ENCODE measurements at places on chromosomes 13 and 19. TPM values are rescaled to one million over a fixed set of nuclear protein-coding genes. Genes with fewer than 3 reads are reported as not detected.

Gene ZNF730
- total RNA-seq, result 1.5 TPM

Gene EID2
- 11.5 TPM for total RNA-seq

Gene PPM1N
- 1.4 TPM for total RNA-seq

Gene PDE4A
- 6.6 TPM for total RNA-seq

Gene C19orf85
- not detected for total RNA-seq

Gene SYCN
- total RNA-seq, result not detected

Gene SRRM5
- total RNA-seq, result 0.29 TPM

Gene ZNF543
- total RNA-seq, result 16.1 TPM

Gene WDR88
- 0.51 TPM for total RNA-seq

Gene RETN
- total RNA-seq, result not detected

Gene NOTCH3
- total RNA-seq, result not detected

Gene OVOL3
- not detected for total RNA-seq

Gene HSD17B14
- 2.6 TPM for total RNA-seq

Gene REEP6
- 1.5 TPM for total RNA-seq

DNA sequence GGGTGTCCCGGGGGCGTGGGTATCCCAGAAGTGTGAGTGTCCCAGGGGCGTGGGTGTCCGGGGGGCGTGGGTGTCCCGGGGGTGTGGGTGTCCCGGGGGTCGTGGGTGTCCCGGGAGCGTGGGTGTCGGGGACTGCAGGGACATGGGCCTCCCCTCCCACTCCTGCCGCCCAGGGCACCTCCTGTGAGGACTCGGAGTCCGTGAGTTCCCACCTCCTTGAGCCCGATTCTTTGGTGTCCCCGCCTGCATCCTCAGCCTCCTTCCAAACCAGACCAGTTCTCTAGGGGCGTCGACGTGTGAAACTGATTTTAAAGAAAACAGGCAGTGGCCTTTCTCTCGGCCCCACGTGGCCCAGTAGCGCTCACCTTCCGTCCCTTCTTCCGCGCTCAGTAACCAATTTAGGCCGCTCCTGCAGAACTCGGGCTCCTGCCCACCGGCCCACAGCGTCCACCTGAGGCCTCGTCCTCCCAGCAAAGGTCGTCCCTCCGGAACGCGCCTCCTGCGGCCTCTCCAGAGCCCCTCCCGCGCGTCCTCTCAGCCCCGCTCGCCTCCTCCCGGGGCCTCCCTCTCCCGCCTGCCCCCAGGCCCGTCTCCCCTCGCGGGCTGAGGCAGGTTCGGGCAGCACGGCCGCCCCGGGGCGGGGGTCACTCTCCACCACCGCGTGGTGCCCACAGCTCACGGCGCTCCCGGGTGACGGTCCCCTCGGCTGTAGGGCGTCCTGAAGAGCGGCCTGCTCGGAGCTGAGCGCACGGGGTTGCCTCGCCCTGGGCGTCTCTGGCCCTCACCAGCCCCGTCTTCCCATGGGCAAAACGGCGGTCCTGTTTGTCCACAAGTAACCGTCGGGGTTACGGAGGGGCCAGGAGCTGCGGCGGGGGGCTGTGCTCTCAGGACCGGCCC lies 3.8 kb downstream of the F7 start:
- no peak for DNase-seq

DNA sequence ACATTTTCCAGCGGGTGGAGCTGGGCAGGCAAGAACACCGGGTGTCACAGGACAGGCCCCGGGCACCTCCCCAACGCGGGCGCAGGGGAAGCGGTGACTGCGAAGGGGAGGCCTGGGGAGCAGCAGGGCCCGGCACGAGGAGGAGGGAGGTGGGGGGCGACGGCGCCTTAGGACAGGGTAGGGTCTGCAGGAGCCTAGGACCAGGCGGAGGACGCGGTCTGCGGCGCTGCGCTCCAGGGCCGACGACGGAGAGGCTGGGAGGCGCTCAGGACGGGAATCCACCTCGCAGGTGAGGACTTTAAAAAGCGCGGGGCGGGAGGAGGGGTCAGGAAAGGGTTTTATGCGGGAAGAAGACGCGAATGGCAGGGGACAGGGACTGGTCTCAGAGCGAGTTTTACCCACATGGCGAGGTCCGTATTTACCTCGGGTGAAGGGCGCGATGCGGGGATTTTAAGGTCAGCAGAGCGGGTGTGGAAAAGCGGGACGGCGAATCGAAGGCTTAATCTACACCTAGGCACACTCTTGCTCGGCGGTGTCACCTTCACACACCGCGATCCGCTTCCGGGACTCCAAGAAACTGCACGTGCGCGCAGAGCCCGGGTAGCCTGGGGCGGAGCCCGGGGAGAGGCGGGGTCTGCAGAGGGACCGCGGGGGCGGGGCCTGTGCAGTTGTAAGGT lies 13.5 kb downstream of the ERVV-2 start:
- no peak for DNase-seq

DNA sequence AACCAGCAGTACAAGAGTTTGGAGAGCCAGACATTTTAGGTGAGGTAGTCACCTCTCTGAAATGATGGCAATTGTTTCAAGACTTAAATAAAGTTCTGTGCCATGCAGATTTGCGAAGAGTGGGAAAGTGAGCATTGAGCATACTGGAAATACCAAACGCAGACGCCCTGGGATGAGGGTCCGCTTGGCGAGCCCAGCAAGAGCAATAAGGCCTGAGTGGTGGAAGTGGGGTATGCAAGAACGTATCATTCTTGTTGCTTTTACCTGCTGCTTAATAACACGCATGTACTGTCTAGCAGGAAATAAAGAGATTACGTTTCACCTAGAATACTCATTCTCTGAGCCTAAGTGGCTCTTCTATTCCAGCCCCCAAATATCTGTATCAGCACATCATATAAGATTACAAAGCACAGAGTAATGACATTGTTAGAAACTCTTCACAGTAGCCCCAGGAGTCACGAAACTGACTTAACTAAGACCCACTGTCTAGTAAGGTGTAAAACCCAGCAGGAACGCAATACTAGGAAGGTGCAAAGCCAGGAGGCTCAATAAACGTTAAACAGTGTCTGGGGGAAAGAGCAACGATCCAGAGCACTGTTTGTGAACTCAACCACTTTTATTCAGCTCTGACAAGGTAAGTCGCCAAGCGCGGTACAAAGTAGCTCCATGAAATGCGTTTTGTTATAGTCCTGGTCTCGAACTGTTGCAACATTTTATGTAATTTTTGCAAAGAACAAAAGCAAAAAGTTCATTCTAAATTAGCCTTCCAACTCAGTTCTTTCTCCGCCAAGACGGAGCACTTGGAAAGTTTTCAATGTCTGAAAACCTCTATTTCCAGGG lies 1.2 kb downstream of the RCBTB2 start:
- no peak for DNase-seq

- DNase-seq, result no peak
These were observed 30.8 kb upstream of the ZNRF4 start for GRCh38 chr19:5424192-5424973.

DNA sequence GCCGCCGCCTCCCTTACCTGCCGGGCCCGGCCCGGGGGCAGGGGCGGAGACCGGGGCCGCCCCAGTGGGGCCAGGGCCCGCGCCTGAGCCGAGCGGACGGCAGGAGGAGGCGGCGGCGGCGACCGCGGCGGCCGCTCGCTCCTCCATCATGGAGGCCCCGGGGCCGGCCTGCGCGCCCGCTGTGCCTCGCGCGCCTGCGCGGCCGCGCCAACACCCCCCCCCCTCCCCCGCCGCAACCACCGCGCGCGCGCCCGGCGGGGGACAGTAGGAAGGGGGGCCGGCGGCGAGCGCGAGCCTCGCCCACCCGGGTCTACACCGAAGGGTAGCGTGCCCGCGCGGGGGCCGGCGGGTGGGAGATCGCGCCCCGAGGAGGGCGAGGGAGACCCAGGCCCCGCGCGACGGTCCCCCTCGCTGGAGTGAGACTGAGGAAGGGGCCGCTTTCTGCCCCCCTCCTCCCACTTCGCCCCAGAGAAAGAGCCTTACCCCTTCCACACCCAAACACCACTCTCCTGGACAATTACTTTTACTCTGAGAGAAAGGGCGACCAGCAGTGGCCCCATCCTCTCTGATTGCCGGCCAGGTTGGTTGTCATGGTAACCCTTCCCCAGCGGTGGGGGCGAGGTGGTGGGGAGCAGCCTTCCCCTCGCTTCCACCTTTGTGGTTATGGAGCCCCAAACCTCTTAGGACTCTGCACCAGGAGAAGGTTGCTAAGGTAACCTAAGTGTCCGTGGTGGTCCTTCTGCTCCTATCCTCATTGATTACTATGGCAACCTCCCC lies at the start of gene STRN4:
Gene STRN4 (minus strand): TSS at position 170 of the 777 bp plus-strand sequence. CDS start 20 bp downstream, at position 150.
- peak; percentile 51 for DNase-seq

- peak; percentile 69 for DNase-seq
These were observed 15.0 kb upstream of the SLC35E1 start for GRCh38 chr19:16586991-16587832.

DNA sequence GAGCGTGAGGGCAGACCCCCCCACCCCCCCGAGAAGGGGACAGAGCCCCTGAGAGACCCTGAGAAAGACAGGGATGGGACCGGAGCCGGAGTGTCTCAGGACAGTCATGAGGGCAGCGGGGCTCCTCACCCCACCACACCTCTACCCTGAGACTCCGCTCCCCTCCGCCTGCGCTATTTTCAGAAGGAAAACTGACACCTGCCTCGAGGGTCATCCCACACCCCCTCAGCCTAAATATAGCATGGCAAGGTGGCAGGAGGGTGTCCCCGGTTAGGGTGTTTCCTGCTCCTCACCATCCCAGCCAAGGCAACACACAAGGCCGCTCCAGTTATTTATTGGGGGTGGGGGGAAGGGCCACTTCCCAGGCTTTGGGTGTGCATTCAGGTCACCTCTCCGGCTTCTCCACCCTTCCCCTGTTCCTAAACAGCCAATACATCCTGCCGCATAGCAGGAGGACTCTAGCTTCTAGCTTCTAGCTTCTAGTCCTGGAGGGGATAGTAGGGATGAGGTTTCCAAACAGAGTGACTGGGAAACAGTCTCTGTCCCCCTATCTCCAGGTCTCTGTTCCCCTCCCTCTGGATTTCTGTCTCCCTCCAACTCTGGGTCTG lies 1.4 kb upstream of the NTF4 start:
- DNase-seq, result no peak

DNA sequence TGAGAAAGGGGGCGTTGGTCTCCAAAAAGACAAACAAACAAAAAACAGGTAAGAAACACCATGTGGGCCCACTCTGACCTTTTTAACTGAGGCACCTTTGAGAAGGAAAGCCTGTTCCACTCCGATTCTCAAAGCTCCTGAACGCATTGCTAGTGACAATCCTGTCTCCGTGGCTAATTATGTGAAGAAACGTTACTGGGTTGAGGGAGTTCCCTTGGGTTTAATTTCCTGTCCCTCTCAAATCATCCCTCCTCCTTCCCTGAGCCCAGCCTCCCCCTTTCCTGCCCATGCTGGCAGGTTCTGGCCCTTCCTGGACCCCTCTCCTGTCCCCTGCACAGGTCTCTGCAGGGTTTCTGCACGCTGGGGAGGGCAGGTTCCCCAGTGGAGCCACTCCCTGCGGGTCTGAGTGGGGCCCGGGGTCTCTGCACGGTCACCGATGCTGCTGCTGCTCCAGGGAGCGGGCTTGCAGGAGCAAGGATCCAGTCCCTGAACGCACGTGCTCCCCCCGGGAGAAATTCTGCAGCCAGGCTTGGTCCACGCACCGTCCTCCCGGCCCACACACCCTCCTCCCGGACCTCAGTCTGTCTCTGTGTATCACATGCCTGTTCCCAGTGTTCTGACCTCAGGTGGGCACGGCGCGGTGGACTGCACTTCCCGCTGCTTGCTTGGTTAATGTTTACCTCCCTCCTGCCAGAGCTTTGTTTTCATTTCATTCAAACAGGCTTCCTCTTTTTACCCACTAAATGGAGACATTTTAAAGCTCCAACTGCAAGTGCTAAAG lies 76.4 kb upstream of the MCF2L start:
- no peak for DNase-seq

GRCh38 chr13:23753458-23753857 lies 135.7 kb downstream of the MIPEP start:
- DNase-seq, result no peak

DNA sequence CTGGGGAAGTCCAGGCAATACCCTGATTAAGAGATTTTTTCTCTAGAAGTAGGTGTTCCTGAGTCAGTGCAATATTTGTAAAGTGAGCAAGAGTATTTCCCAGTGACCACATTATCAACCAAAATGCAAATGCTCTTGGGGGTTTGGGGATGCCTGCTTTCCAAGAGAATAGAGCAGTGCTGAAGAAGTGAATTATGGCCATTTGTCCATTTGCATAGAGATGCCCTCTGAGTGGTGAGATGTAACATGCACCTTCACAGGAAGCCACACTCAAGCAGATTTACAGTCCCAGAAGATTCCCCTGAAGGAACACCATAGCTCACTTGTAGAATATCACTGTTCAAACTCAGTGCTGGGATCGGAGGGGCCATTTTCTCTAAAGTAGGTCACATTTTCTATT lies 71.8 kb downstream of the TNFSF11 start:
- DNase-seq, result no peak

GRCh38 chr13:103130146-103130545 lies 63.9 kb upstream of the SLC10A2 start:
- DNase-seq, result no peak

- DNase-seq, result no peak
These were observed 59.8 kb downstream of the SCEL start for GRCh38 chr13:77595166-77595810.

- no peak for DNase-seq
These were observed 31.5 kb downstream of the COL4A2 start for GRCh38 chr13:110338441-110339101.

GRCh38 chr19:18870531-18871172 lies 25.3 kb downstream of the CERS1 start:
- DNase-seq, result no peak

DNA sequence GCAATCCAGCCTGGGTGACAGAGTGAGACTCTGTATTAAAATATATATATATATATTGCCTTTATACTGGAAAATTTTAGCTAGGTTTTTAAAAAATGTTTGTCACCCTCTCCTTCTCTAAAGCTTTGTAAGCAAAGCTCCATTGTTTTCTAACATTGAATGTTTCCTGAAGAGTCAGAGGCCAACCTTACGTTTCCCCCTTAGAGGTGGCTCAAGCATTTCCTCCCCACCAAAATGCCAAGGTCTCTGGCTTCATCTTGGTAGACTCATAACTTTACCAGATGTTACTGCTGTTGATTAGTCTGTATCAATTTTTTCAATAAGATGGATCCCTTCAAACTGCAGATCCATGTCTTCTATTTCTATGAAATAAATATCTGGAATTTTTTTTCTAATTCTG lies 25.2 kb upstream of the IPO5 start:
- DNase-seq, result no peak

DNA sequence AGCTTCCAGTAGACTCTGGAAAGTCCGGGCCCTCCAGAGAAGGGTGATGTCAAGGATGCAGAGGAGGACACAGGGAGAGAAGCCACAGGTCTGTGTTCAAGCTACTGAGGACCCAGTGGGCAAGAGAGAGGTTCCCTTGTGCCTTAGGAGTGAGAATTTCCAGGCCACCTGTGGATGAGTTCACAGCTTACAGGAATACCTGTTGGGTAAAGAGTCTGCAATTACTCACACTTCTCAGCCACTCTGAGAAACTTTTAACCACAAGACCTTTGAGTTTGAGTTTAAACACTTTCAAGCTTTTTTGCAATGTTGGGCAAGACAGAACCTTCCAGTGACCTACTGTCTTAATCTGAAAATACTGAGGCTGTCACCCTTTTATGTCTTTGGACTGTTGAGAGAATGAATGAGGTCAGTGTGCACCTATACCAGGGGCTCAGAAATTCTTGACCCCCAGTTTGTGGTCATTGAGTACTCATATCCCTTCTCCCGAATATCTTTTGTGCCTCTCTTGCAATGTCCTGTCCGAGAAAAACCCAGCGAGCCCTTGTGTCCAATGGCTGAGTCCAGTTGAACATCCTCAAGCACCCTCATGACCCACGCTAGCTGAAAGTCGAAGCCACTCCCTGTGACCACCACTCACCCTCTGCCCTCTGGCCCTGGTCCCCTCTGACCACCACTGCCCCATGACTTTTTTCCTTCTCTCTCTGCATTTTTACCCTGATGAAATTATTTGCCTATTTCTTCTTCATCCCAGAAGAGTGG lies 368.5 kb upstream of the ZNF507 start:
- no peak for DNase-seq

GRCh38 chr13:52968074-52968700 lies 60.4 kb upstream of the OLFM4 start:
- peak; percentile 39 for DNase-seq

Data from activated B cell treated with CpG ODN at 0.5 μM for 24 hours (primary cell).